ENCODE measurements at places on chromosomes 7 and 10.
A peak's percentile ranks its signal among the peaks of the same experiment; 100 is the strongest.

DNA sequence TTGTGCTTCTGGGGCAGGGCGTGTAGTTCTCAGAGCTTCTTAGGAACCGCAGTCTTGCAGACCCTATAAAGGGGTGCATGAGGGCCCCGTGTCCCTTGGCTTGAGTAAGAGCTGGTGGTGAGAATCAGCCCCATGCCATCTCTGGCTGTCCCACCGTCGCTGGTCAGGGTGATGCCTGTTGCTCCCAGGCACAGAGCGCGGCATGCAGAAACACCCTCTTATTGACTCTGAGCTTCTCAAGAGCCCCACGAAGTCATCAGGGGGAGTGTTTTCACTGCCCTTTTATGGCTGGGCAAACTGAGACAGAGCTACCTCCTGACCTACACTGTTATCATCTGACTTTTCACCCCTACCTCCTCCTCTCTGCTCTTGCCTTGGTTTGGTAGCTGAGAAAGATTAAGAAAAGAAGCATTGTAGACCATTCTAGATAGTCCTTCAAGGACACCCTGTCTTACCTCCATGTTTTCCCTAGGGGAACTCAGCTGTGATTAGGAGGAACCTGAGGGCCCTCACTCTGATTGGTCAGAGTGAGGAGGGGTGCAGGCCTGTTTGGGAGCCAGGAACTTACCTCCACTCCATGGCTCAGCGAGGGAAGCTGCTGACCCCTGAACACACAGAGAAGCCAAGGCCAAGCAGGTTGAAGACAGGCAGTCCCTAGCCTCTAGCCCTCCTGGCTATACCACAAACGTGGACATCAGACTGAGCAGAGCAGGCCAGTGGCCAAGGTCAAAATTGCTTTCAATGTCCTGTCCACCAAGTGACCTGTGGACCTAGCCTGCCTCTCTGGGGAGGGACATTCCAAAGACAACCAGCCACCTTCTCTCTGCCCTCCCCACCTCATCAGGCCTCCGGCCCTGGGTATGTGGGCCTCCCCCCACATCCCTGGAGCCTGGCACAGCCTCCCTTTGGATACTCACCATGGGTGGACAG lies 17.6 kb downstream of the UNC5B start:
- DNase-seq: no peak

- DNase-seq: no peak
Measured at GRCh38 chr10:49158404-49158803, 24.6 kb upstream of the FAM170B start.

DNA sequence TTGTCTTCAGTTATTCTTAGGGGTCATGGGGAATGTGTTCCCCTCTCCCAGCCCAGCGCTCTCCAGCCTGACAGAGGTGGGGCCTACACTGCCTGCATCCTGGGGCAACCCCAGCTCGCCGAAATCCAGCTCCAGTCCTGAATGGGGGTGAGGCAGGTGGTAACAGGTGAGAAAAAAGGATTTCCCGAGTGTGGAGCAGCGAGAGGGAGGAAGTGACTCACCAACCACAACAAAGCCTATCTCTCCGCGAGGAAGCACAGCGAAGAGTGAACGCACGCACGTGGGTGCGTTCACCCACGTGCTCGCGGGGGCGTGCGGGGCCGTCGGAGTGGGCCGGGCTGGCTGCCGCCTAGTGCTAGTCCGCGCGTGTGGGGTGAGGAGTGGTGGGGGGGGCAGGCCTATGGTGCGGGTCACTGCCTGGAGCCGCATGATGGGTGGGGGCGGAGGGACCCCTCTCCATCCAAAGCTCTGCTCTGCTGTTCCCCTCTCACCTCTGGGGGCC lies 855 bp upstream of the PALD1 start:
- DNase-seq: peak; percentile 41

DNA sequence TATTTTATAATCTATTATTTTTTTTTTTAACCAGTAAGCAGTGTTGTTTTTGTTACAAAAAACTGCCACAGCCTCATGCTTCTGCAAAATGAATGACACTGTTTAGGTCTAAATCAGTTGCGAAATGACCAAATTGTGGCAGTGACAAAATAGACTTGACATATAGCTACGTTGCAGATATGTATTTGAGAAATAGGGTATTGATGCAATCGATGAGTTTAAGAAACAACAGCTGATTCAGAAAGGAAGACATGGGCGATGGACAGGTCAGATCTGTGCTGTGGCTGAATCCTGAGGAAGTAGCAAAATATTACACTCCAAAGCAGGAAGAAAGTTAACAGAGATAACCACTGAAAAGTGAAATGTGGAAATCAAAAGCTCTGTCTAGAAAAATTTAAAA lies 89.0 kb upstream of the STEAP4 start:
- no peak for DNase-seq

DNA sequence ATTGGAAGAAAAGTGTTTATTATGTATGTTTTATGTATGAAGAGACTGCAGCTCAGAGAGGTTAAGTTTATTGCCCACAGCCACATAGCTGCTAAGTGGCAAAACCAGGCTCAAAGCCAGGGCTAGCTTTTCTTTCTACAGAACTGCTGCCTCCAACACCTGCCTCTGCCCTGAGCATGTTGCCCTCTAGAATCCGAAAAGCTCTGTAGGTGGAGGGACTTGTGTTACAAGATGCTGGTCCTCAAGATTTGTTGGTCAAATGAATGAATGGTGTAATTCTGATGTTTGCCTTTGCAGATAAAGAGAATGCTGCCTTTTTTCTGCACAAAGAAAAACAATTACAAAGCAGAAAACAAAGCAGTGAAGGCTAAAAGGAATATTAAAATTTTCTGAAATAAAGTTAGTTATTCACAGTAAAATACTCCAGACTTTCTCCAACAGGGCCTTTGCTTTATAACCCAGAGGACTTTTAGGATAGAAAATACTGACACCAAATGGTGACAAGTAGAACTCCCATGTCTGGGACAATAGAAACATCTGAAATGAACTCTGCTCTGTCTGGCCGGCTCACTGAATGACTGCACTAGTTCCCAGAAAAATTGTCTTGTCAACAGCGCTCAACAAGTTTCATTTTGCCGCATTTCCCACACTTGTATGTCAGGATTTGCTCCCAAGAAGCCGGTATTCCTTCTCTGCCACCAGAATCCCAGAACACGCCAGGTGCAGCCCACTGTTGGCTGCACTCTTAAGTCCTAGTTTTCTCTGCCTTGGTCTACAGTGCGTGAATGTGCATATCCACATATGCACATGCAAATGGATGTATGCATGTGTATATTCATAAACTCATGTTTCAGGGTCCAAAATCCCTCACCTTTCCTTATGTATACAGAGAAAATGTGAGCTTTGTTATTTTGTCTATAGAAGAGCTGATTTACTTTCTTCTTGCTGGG lies 11.0 kb upstream of the DNTT start:
- DNase-seq: no peak

GRCh38 chr7:17530244-17530643 lies 231.8 kb downstream of the AHR start:
- no peak for DNase-seq

GRCh38 chr10:83312570-83312969 lies 826.7 kb upstream of the GHITM start:
- DNase-seq: no peak

- no peak for DNase-seq
Measured at GRCh38 chr7:128914566-128915151, 4.2 kb upstream of the KCP start.

DNA sequence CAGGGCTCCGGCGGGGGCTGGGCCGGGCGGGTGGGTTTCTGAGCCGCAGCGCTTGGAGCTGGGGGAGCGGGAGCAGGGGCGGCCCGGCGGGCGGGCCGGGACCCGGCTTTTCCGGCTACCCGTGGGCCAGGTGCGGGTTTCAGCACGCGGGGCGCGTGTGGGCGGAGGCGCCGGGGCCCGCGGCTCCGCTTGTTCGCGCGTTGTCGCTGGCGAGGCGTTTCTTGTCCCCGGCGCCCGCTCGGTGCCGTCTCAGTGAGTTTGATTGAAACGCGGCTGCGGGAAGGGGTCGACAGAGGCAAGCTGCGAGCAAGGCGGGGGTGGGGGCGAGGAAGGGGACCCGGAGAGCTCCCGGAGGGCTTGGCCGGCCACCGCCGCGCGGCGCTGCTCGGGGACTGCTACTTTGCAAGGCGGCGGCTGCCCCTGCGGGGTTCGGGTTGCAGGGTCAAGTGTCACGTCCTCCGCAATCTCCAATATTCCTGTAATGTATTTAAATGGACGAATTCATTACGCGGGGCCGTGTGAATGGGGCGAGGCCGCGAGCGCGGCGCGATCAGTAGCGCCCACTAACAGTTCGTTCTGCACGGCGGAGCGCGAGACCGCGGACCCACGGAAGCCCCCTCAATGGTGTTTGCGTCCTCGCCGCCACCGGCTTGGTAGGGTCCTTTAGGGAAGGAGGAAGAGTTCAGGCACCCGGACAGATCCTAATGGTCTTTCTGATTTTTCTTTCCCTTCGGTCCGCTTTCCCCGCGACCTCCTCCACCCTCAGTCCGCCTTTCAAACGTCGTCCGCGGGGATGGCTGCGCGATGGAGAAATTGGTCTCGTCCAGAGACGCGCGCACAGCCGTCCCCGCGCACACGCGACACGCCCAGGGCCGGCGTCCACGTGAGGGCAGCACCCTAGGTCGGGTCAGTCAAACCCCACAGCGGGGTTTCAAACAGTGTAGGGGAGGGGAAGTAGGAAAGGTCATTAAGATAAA lies 76.9 kb downstream of the INSIG1 start:
- no peak for DNase-seq

GRCh38 chr10:600876-601659 lies 88.4 kb downstream of the DIP2C start:
- no peak for DNase-seq

Measured in stimulated activated CD8-positive, alpha-beta memory T cell treated with anti-CD3 and anti-CD28 coated beads, Interleukin-7, amount 100 ng/mL, for 1 hour (primary cell).